Astrocyte of the spinal cord (primary cell): ENCODE measurements at places on chromosomes 2 and 18.
A peak's percentile ranks its signal among the peaks of the same experiment; 100 is the strongest.

- DNase-seq: no peak
These were observed 134.5 kb upstream of the DDX18 start for GRCh38 chr2:117679952-117680351.

GRCh38 chr2:207662203-207662602 lies 37.0 kb upstream of the METTL21A start:
- no peak for DNase-seq

DNA sequence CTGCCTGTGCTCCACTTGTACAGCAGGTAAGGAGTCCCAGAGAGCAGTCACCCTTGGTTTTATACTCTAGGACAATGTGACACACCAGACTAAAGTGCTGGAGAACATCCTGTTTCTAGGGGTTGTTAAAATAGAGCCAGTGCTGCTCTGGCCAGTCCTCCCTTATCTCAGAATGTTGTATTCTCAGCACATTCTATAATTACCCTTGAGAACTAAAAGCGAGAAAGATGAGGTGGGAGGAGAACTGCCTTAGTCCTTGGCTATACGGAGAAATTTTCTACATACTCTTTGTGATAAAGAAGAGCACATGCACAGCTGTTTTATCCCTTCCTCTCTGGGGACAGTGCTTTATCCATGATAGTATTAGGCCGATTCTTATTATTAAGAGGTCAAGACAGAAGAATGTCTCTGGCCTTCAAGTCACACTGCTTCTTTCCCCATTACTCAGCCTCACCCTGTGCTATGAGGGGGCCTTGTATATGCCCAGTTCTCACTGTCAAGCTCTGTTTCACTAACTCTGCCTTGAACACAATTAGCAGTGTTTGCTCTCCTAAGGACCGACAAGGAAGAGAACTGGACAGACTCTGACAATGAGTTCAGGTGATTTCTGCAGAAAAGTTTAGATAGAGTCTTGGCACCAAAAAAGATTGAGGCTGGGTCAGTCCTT lies 385.8 kb downstream of the TRIB2 start:
- DNase-seq: no peak

DNA sequence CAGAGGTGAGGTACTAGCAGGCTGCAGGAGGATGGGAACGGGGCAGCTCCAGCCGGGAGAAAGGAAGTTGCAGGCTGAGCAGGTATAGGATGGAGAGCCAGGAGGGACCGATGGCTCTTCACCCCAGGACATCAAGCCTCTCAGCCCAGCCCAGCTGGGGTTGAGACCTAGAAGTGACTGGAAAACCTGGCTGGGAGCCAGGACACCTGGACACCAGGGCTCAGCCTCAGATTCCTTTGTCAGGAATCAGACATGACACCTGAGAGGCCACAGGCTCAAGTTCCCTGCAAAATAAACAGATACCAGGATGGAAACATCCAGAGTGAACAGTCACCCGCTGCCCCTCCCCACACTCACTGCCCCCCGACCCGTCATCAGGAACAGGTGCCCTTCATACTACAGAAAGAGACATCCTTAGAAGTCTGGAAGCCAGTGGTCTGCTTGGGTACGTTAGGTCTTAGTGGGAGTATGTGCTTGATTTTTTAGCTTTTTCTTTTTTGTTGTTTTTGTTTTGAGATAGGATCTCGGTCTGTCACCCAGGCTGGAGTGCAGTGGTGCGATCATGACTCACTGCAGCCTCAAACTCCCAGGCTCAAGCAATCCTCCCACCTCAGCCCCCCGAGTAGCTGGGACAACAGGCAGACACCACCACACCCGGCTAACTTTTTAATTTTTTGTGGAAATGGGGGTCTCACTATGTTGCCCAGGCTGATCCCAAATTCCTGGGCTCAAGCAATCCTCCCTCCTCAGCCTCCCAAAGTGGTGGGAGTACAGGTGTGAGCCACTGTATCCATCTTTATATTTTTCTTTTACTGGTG lies 95.7 kb upstream of the STPG4 start:
- DNase-seq: no peak

DNA sequence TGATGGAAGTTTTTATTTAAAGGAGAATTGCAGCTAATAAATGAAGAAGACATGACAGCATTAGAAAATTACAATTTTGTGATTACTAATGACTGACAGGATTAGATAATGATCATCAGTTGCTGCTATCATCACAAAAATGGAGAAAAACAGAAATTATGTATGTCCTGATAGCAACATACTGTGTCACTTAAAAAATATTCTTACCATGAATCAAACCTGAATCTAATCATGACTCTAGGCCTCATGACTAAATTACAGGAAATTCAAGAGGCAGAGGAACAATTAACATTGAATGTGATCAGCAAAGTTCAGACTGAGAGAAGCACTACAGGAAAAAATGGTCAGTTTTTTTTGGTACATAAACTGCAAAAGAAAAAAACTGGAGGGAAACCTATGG lies 147.8 kb downstream of the PMAIP1 start:
- DNase-seq: no peak

- DNase-seq: no peak
These were observed 14.7 kb downstream of the RALB start for GRCh38 chr2:120267348-120267747.

DNA sequence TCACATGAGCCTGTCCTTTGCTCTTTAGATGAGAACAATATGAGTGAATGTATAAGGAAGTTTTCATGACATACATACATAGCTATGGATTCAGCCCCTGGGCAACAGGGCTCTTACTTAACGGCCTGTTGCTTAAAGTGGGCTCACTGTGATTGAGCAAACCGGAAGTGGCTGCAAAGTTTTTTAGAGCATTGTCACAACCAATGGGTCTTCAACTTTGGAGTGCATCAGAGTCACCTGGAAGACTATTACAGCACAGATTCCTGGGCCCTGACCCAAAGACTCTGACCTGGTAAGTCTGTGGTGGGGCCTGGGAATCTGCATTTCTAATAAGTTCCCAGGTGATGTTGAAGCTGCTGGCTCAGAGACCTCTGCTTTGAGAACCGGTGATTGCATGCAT lies 106.3 kb upstream of the SEC11C start:
- DNase-seq: no peak

DNA sequence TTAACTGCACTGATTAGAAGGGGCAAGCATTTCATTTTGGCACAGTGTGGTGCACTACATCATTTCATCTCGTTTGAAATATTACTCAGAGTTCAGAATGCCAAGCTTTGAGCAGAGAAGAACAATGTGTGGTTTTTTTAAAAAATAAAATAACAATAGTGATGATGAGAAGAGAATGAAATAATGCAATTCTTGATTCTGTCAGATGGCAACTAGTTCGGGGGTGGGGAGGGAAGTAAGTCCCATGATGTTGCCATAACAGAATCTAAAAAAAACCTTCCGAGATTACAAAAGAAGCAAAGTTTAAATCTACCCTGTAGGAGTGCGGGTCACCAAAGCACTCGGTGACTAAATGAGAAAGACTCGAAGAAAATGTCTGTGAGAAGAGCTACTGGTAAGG lies 490.4 kb downstream of the NR4A2 start:
- DNase-seq: peak; percentile 29

- no peak for DNase-seq
These were observed 9.3 kb downstream of the PTH2R start for GRCh38 chr2:208415897-208416296.

DNA sequence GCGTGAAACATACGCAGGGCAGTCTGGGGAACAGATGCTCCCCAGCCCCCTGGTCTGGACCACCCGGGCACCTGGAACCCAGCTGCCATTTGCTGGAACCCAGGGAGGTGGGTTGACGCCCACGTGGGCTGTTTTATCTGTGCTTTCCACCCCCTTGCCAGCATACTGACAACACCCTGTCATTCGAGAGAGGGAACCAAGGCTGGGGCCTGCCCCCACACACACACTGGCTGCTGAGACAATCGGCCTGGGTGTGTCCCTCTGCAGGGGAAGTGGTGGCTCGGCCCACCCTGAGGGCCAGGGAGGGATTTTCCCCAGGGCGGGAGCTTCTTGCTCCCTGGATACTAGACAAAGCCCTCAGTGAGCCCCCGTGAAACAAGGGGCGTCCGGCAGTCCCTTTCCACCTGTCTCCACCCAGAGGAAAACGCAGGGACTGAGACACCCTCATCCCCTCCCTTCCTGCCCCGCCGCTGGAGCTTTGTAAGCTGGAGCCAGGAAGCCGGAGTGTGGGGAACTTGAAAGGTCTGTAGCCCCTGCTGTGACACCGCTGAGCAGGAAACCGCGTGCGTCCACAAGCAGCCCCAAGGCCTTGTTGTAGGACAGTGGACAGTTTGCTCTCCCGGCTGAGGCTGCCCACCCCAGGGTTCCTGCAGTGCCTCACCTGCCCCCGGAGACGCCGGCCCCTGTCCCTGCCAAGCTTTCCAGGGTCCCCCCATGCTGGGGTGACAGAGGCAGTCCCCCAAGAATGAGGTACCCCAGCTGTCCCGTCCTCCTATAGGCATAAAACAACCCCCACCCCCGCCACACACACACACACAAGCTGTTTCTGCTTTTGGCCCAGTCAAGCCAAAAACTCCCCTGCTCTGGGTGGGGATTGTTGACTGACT lies 14.1 kb upstream of the KLF11 start:
- DNase-seq: peak; percentile 49

DNA sequence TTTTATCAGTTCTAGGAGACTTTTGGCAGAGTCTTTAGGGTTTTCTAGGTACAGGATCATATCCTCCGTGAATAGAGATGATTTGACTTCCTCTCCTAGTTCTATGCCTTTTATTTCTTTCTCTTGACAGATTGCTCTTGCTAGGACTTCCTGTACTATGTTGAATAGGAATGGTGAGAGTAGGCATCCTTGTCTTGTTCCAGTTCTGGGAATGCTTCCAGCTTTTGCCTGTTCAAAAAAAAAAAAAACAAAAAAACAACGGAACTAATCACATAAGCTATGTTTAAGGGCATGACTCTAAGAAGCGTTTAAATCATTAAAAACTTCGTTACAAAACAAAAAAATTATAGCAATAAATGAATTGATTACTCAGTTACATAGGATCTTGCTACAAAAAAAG lies 145.7 kb downstream of the NUP35 start:
- DNase-seq: peak; percentile 67

- DNase-seq: peak; percentile 56
These were observed 83.9 kb upstream of the MAPRE2 start for GRCh38 chr18:34957119-34957863.

- DNase-seq: peak; percentile 80
These were observed 146.6 kb downstream of the MAP4K4 start for GRCh38 chr2:101844055-101844635.

- no peak for DNase-seq
These were observed 30.1 kb upstream of the GRB14 start for GRCh38 chr2:164651361-164651760.

GRCh38 chr2:96325884-96326255 lies 753 bp downstream of the ITPRIPL1 start:
- no peak for DNase-seq

DNA sequence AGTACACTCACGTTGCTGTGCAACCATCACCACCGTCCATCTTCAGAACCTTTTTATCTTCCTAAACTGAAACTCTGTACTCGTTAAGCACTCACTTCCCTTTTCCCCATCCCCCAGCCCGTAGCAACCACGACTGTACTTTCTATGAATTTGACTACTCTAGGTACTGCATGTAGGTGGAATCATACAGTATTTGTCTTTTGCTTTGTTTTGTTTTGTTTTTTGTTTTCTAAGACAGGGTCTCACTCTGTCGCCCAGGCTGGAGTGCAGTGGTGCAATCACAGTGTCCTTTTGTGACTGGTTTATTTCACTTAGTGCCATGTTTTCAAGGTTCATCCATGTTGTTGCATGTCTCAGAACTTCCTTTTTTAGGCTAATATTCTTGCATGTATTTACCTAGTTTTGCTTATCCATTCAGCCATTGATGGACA lies 7.0 kb upstream of the TYMS start:
- DNase-seq: no peak

- DNase-seq: peak; percentile 89
These were observed 1173.1 kb upstream of the ZEB2 start for GRCh38 chr2:145692971-145693478.

- no peak for DNase-seq
These were observed 32.3 kb downstream of the COPS8 start for GRCh38 chr2:237118025-237118424.

DNA sequence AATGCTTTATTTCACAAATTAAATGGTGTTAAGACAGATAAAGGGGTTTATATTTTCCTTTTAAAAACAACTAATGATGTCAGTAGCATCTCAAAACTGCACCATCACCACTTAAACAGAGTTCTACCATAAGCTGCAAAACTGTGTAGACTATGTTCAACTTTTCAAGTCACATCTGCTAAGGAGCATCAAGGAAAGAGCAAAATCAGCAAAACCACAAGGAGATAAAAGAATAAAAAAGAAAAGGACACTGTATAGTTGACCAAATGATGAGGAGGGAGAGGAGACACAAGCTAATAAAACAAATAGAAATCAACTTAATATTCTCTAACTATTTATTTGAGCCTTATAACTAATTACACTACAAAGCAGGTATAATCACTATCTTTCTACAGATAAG lies 33.9 kb downstream of the PRPF40A start:
- DNase-seq: no peak

GRCh38 chr2:31271851-31272267 lies 37.9 kb downstream of the EHD3 start:
- DNase-seq: no peak

DNA sequence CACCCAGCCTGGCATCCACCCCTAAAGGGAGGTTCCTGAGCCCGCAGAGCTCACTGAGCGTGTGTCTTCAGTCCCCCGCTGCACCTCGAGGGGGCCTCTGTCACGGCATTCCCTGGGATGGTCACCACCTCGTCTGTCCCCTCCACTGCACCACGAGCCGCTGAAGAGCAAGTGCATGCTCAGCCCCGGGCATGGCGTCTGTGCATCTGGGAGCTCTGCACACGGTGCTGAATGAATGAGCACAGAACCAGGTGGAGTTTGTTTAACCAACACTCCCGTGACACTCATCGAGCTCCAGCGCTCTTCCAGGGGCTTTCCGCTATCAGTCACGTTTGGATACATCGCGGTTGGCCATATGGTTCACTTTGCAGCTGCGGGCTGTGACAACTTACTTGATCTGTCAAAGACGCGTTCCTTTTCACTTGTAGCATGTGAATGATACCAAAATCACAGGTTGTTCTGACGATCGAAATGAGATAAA lies 9.2 kb downstream of the ALLC start:
- DNase-seq: no peak

- DNase-seq: peak; percentile 24
These were observed 226.8 kb upstream of the CHST9 start for GRCh38 chr18:27411911-27412310.

DNA sequence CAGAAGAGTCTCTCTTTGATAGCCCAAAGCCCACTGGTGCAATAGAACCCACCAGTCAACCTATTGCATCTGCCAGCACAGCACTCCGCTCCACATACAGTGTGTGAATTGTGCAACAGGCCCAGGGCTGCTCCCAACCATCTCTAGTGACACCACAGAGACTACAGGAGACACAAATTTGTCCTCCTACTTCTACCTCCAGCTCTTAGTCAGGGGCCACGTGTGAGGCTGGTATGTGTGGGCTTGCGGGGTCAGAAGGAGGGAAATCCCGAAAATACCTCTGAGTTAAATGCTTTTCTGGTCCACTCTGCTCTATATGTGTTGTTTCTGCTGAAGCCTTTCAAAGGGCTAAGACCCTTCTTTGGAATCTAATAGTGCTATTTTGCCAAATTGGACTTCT lies 18.0 kb downstream of the DGUOK start:
- no peak for DNase-seq

- DNase-seq: no peak
These were observed 148.5 kb downstream of the PPP1R1C start for GRCh38 chr2:182134201-182134600.

- peak; percentile 6 for DNase-seq
These were observed 40.7 kb downstream of the POMC start for GRCh38 chr2:25127646-25128045.
